ENCODE measurements at places on chromosomes 13 and 19.

GRCh38 chr13:77391475-77391874, 64.6 kb upstream of the MYCBP2 start:
- DNase-seq, result no peak

GRCh38 chr13:50783717-50784290, 59.7 kb downstream of the DLEU7 start:
- no peak for DNase-seq

DNA sequence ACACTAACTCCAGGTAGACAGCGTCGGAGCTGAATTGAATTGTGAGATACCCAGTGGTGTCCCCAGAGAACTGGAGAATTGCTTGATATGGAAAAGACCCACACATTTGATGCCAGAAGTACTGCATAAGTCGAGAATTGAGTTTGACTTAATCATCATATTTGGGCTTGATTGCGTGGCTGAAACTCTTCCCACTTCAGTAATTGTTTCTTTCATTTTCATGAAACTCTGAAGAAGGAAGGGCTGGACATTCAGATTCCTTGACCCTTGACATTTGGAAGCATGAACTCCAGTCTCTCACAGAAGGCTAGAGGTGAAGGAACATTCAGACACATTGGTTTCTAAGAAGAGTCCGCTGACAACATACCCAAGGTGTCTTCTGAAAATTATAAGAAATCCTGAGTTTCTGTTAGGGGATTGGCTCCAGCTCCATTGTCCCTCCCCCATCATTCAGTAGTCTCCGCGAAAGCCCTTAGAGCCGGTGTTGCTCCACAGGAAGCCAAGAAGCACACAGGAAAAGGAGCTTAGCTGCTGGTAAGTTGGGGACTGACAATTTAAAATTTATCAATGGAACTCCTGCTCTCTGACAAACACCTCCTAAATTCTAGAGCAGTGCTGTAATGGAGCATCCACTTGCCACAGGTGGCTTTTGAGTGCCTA, at the start of gene FPR2:
FPR2 (plus strand) TSS at position 484 of the 660 bp plus-strand sequence. CDS start 7,479 bp downstream, outside the sequence.
- DNase-seq, result no peak

GRCh38 chr13:107742544-107742943, 472.8 kb downstream of the LIG4 start:
- DNase-seq, result no peak

DNA sequence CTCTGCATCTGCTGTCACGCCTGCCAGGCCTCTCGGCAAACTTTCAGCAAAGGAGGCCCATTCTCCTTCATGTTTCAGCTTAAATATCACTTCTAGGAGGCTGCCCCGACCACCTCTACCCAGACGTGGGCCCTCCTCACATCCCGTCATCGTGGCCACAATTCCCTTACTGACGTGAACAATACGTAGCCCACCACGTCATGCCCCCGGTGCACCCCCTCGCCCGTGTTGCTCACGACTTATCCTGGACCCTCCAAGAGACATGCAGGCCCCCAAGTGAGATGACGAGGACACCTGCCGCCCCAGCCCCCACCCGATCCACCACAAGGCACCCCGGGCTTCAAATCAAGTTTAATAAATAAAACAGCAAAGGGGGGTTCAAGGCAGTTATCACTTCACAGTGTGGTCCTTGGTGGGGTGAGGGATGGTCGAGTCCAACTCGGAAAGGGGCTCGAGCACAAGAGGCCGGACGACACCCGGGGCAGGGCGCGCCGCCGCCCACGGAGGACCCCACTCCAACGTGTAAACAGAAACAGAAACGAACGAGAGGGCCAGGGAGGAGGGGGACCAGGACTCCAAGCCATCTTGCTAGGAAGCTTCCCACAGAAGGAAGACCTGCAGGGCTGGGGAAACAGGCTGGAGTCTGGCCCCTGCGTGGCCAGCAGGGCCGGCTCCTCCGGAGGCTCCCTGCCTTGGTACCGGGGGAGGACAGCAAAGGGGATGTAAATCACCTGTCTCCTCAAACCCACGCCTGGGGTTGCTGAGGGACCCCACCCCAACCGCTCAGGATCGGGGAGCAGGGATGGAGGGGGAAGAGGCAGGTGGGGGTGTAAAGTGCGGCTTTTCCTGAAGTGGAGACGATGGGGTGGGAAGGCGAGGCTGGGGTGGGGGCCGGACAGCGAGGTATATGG, 14.3 kb upstream of the PLPP2 start:
- no peak for DNase-seq

DNA sequence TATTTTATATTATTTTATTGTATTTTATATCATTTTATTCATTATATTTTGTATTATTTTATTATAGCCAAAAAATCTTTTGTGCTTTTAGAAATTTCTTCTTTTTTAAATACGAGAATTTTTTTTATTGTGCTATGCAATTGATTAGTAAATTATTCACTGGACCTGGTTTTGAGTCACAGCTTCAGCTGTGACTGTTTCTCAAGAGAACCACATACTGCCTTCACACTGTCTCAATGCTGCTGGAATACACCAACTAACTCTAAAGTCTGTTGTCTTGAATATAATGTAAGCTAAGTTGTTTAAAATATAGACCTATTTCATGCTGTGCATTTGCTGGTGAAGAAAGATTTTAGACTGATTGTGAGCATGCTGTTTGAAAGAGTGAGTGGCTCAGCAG, 423.6 kb downstream of the NDFIP2 start:
- no peak for DNase-seq

DNA sequence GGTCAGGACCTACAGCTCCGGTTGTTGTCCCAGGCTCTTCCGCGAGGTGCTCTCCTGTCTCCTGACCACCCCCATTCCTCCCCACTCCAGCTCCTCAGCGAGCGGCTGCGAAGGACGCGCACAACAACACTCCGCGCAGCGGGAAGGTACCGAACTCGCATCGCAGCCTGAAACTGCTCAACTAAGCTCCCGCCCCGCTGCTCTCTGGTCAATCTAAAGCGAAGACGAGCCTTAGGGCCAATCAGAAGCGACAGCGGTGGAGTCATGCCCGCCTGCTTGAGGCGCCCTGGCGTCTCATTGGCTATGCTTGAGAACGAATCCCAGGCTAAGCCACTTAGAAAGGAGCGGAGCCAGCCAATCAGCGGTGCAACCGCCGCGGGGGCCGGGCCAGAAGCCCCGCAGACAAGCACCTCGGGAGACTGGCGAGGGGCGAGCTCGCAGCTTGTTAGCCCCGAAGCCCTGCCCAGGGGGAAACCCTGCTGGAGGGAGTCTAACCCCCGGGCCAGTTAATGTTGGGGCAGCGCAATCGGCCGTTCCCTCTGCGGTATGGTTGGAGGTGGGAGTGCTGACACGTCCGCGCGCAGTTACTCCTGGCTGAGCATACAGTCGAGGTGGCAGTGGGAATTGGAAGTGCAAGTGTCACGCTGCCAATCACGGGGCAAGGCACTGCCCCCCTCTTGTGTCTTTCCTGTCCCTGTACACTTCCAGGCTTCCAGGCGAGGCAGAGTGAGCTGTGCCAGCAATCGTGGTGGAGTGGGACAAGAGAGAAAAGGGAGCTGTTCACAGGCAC, 1.9 kb upstream of the ZBTB32 start:
- DNase-seq, result peak; percentile 79

GRCh38 chr13:28181413-28181812, 43.1 kb downstream of the PAN3 start:
- no peak for DNase-seq

GRCh38 chr13:98451676-98452470, 125.0 kb downstream of the STK24 start:
- peak; percentile 76 for DNase-seq

GRCh38 chr13:20337884-20338551, 105.9 kb upstream of the GJB6 start:
- no peak for DNase-seq

DNA sequence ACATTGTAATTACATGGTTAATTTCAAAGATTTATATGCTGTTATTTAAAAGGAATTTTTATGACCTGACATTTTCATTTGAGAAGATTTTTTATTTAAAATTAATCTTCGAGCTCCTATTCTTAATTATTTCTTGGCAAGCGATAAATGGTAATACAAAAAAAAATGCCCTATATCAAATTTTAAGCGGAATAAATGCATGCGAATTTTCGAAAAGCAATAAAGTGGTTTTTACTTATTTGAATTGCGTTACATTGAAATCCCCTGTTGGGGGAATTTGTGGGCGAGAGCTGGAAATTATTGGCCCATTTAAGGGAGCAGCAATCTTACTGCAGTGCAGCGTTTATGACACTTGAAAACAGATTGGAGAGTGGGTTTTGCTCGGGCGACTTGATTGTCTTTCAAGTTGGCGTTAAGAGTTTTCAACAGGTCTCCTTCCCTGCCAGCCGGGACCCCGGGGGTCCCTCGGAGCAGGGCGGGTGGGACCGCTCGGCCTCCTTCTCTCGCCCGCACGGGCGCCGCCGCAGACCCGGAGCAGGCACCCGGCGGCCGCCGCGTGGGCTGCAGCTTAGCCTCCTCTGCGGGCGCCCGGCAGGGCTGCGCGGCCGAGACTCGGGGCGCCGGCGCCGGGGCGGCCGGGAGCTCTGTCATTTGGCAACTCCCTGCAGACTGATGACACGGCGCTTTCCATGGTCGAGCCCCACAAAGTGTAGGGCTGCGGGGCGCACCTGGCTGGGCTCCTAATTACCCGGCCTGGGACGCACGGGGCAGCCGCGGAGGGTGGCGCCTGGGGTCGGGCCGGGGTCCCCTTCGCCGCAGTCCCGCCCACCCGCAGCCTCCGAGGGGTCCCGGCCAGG, 255.1 kb upstream of the SOX21 start:
- no peak for DNase-seq

DNA sequence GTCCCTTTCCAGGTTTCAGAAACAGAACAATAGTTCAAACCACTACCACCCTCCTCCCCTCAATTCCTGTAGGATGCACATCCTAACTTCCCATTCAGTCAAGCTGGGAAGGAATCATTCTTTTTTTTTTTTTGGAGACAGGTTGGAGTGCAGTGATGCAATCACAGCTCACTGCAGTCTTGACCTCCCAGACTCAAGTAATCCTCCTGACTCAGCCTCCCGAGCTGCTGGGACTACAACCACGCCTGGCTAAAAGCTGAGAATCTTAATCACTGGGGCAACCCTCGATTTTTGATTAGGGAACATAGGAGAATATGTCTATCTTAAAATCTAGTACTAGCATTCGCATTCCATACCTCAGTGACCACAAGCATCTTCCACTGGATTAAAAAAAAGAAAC, 146.2 kb downstream of the ABCC4 start:
- DNase-seq, result no peak

DNA sequence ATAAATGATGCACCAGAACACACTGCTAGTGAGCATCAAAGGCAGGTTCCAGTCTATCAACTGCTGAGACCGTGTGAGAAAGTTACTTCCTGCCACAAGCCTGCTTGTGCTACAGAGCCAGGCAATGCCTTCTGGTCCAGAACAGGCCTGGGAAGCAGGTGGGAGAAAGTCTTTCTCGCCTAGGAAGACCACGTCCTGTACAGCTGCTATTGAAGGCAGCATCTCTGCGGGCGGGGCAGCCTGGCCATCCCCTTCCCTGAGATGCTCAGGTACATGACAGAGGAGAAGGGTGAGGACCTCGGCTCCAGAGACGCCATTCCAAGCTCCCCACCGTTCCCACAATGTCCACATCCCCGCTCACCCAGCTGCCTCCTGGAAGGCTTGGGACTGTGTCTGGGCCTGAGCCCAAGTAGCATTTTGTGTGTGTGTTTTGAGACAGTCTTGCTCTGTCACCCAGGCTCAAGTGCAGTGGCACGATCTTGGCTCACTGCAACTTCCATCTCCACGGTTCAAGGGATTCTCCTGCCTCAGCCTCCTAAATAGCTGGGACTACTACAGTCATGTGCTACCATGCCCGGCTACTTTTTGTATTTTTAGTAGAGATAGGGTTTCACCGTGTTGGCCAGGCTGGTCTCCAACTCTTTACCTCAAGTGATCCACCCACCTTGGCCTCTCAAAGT, 3.4 kb downstream of the RFX1 start:
- no peak for DNase-seq

- DNase-seq, result no peak
Measured at GRCh38 chr13:97630725-97631124, 196.8 kb downstream of the RAP2A start.

GRCh38 chr19:7850000-7850813, 20.2 kb downstream of the EVI5L start:
- no peak for DNase-seq

DNA sequence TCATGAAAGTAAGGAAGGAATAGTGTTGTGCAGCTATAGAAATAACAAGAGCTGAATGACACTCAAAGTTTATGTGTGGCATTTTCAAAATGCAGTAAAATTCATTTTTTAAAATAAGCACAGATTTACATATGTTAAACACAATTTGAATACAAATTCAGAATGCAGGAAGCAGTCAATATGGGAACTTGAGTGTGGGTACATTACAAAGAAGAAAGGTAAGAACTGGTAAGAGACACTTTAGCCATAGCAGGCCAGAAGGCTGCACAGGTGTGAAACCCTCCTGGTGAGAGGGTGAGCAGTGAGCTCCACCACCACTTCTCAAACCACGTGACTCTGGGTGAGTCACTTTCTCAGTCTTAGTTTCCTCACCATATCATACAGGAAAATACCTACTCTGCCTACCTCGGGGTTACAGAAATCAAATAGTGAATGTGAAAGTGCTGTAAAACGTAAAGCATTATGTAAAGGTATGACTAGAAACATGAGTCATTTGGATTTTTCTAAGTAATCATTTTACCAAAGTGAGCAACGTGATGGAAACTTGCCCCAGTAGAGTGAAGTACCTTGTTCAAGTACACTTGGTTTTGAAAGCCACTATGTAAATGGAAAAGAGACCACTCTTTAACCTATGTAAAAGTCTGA, 40.5 kb downstream of the USP12 start:
- DNase-seq, result no peak

GRCh38 chr13:40160618-40161350, 505.3 kb downstream of the COG6 start:
- no peak for DNase-seq

GRCh38 chr19:4590559-4590958, 31.1 kb upstream of the SEMA6B start:
- no peak for DNase-seq

GRCh38 chr13:88085036-88085435, 413.9 kb downstream of the SLITRK5 start:
- DNase-seq, result no peak

GRCh38 chr13:46183018-46183946, 1.3 kb upstream of the LCP1 start:
- DNase-seq, result no peak

DNA sequence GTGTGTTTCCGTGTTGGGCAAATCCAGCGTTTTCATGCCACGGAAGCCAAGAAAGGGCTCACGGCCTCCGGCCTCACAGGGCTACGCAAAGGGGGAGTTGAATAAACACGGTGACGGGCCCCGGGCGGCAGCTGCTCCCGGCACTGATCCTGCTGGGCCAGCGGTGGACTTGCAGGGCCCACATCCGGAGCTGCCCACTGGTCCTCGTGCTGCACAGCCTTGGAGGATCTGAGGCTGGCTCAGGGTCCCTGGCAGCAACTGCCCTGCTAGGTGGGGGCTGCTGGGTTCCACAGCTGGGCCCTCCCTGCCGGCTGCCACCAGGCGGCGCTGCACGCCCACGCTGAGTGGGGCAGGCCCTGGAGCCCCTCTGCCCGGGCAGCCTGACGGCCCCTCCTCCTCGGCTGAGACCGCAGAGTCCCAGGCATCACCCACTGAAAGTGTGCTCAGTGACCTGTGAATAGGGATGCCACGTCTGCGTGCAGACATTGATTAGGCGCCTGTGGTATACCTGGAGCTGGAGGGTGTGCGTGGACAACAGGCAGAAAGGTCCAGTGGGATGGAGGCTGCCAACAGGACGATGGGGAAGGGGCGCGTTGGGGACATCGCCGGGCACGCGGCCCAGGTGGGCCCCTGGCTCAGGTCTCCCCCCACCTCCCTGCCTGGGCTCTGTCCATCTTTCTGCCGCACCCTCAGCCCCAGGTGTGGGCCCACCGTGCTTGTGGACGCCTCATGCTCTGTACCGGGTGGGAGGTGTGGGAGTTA, 5.3 kb upstream of the HCN2 start:
- DNase-seq, result no peak

Data from nucleus accumbens (tissue), 56 donors.